Stimulated activated CD8-positive, alpha-beta memory T cell treated with anti-CD3 and anti-CD28 coated beads, Interleukin-15, amount 100 ng/mL, for 4 hours (primary cell): ENCODE measurements at places on chromosomes 7 and 10.

GRCh38 chr7:8260871-8261694 lies 884 bp downstream of the ICA1 start:
- DNase-seq: no peak

DNA sequence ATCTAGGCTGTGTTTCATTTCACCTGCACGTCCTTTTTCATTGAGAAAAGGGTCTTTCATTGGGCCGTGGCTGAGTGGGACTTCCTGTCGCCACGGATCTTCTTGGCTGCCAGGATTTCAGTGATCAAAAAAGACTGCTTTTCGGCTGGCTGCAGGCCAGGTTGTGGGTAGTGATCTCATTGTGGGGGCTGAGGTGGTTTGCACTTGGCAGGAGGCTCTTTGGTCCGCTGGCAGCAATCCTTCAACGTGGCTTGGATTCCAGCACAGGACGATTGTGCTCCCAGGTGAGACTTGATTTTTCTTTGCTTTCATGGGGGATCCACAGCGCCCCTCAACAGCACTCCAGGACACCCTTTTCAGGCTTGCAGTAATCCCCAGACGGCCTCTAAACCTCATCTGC lies 29.0 kb upstream of the ZNF273 start:
- DNase-seq: no peak

DNA sequence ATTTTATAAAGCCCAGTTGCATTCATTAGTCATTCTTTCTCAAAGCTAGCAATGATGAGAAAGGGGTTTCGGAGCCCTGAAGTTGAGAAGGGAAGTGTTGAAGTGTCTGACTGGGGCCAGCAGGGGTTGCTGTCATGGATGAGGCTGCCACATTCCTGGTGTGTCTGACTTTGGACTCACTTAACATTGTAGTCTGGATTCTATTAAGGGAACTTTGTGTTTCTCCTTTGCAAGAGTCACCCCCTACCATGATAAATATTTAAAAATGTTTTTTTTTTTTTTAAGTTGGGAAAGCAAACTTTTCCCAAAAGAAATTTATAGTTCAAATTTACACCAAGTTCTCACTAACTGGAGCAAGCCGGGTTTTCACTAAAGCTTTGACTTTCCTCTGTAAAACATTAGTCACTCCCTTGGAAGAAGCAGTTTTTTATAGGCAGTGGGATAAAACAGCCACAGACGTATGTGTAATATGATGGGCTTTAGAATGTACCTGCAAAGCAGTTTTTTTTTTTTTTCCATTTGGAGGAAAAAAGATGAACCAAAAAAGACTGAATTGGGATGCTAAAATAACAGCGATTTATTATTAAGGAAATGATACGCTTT lies 243.6 kb downstream of the TWIST1 start:
- DNase-seq: no peak

DNA sequence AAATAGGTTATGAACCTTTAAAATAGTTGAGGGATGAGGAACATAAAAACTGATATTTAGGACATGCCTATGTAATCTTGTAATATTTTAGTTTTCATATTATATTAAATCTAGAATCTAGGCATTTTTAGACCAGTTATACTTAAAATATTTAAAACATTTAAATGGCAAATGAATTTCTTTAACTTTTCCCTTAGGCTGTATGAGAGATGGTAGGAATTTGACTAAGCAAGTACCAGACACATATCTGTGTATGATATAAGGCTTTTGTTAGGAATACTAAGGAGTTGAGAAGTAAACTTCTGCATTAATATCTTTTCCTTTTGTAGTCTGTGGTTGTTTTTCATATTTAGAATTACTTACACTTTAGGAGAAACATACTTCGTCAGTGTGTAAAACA lies 25.1 kb downstream of the SEPTIN7 start:
- no peak for DNase-seq

DNA sequence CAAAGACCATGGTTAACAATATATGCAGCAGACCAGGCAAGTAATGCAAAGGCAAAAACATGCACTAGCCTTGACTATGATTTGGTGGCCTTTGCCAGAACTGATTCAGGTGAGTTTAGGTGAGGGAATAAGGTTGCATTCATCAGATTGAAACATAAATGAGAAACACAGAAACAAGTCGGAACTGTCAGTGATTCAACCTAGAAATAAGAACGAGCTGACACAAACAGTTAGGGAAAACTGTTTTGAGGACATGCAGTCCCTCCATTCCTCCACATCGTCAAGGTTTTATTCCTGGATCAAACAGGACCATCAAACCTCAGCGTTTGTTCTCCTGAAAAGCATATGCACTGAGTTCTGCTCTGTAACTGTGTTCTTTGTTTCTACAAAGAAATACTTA lies 1.8 kb downstream of the ZNF248 start:
- no peak for DNase-seq

DNA sequence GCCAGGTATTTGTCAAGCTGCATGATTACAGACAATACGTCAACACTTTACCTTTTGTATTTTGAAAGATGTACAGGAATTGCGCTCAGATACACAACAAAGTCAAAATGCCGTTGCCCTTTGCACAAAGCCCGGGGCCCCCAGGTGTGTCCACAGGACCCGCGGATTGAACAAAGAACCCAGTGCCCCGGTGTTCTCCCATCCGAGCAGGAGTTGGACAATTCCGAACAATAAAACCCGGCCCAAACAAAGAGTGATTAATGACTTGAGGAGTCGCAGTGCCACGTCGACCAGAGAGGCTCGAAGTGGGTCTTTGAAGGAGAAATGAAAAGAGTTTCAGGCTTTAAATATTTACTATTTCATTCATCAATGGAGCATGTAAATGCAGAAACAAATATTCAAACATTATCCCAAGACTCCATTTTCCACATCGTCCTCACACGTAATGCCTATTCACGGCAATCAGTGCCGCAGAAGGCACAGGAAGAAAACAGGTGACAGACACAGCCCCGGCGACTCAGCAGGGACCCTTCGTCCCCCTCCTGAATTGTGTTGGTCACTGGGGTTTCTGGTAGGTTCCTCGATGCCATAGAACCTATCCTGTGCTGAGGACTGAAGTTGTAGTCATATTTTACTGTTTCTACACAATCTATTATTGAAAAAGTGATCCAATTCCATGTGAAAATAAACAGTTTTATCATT lies 70.9 kb upstream of the MGMT start:
- DNase-seq: no peak

- DNase-seq: no peak
Measured at GRCh38 chr10:102775935-102776669, 32.4 kb downstream of the WBP1L start.

DNA sequence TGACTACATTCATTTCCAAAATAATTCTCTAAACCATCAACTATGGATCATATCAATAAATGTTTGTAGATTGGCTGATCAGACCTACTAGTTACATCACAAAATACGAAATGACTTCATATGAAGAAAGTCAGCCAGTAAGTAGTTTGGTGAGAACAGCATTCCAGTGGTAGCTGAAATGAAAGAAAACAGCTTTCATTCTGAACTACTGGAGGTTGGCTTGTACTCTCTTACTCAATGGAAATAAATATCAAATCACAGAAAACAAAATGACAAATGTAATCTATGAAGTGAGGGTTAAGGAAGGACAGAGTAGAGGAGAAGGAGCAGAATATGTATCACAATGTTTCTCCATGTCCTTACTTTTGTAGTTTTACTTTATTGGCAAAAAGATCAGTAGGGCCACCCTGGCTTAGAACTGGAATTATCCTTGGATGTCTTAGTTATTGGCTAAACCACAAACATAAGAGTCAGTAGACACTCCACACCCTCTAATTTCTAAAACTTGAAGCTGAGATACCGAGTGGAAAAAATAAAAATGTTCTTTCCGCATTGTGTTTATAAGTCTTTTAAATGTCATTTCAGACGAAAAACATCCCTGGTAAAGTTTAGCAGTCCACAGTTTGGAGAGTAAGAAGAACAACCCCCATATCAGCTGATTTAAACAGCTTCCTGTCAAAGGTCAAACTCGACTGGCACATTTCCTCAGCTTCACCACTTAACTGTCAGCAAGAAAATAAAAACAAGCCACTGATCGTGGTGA lies 74.0 kb upstream of the DGKI start:
- no peak for DNase-seq
